ENCODE measurements at places on chromosomes 12 and 14.

GRCh38 chr12:86772696-86773095, 516.5 kb upstream of the MGAT4C start:
- no peak for DNase-seq

GRCh38 chr12:48932878-48933277, 7.6 kb upstream of the FKBP11 start:
- DNase-seq, result no peak

GRCh38 chr12:11130999-11131398, 3.4 kb downstream of the TAS2R30 start:
- DNase-seq, result no peak

DNA sequence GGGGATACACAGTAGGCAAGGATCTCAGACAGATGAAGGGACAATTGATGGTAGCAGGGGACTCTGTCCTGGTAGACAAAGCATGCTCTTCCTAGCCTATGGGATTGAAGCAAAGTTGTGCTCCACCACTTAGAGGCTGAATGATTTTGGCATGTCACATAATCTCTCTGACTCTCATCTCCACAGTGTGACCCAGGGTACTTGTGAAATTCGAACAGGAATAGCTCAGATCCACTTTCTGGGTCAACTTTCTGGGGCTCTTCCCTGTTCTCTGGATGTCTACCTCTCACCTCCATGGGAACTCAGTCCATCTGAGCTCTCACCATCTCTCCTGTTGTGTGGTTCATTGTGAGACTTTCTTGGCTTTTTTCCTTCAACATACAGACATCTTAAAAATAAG, 1.7 kb upstream of the DCD start:
- DNase-seq, result no peak

- no peak for DNase-seq
Observed at GRCh38 chr14:76828339-76829012, 2.3 kb downstream of the LRRC74A start.

DNA sequence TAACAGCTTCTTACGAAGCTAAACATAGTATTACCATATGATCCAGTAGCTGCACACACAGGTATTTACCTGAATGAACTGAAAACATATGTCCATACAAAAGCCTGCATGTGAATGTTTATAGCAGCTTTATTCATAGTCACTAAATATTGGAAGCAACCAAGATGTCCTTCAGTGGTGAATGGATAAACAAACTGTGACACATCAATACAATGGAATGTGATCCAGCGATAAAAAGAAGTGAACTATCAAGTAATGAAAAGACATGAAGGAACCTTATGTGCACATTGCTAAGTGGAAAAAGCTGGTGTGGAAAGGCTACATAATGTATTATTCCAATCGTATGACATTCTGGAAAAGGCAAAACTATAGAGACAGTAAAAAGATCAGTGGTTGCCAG, 38.1 kb upstream of the JDP2 start:
- no peak for DNase-seq

- no peak for DNase-seq
Observed at GRCh38 chr12:113151655-113152054, 2.1 kb downstream of the CFAP73 start.

- no peak for DNase-seq
Observed at GRCh38 chr12:92010368-92010767, 135.3 kb downstream of the BTG1 start.

- no peak for DNase-seq
Observed at GRCh38 chr12:132584429-132584828, 26.0 kb downstream of the LRCOL1 start.

Data from left hindlimb (tissue), 1 donor.